ENCODE measurements at places on chromosomes 3 and 15.

GRCh38 chr3:46228260-46229242 lies 13.7 kb upstream of the CCR3 start:
- peak; percentile 83 for DNase-seq

DNA sequence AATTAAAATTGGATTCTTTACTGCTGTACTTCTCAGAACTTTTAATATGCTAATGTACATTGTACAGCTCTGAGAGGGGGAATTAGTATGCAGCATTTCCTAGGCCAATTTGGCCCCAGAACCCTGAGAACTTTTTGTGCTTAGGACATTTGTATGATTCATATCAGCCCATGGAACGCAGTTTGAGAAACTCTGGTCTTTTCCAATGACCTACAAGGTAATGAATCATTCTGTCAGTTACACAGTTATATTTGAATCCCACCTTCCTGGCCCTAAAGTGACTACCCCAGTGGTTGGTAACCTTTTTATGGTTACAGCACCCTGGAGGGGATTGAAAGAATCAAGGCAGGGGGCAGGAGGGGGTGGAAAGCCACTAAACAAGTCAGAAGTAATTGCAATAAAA lies 25.6 kb upstream of the KBTBD12 start:
- no peak for DNase-seq

GRCh38 chr3:160343132-160343531 lies 55.9 kb downstream of the IFT80 start:
- DNase-seq = peak; percentile 9

DNA sequence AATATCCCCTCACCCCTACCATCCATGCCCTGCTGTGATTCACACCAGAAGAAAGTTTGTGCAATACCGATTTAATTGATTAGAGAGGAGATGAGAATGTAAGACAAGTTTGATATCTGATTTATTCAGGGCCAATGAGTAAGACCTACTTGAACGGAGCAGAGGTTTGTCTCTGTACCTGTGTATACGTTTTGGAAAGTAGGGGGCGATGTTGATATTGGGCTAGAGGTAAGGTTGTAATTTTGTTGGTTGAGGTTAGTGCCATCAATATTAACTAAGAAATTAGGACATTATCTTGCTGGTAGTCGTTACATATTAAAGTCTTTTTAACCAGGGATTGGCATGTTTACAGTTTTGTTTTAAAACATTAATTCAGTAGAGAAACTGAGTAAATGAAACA lies 20.5 kb downstream of the EAF2 start:
- no peak for DNase-seq

DNA sequence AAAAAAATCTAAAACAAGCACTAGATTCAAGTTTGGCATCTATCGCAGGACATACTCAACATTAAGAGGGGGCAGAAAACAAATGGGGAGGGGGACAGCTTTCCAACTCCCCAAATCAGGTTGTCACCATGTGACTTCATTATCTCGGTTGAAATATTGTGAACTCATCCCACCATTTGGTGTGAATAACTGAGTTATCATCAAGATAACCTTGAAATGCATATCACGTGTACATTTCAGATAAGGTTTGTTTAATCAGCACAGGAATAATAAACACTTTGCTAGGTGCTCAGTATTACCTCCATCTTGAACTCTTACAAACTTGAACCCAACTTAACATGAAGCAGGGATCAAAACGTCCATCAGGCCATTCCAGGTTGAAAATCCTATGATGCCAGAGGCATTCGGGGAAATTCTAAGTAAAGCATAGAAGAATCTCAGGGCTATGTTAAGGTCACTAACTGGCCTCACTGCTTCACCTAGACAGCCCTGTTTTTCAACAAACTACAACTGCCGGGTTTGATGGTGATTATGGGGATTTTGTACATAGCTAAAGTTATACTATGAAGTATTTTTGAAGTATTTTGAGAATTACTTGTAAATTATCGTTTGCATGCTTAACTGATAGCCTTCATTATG lies 3.0 kb upstream of the ARHGAP31 start:
- DNase-seq = no peak

DNA sequence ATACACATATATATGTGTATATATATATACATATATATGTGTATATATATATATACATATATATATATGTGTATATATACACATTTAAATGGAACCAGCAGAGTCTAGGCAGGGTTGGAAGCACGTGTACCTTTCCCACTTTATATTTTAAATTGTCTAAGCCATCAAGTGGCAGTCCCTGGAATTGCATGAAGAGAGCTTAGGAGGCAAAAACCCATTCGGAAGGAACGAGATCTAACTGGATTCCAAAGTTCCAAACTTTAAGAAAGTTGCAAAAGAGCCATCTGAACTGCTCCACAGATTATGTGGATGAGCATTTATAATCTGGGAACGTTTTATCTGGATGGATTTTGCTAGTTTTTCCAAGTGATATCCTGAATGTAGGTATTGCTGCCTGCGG lies 186.5 kb downstream of the FOXP1 start:
- DNase-seq = peak; percentile 76

GRCh38 chr3:60114191-60114590 lies 1064.4 kb upstream of the CFAP20DC start:
- DNase-seq = no peak

- DNase-seq = peak; percentile 56
Measured at GRCh38 chr3:106058475-106058874, 189.7 kb upstream of the CBLB start.

- peak; percentile 68 for DNase-seq
Measured at GRCh38 chr15:71337197-71337845, 222.1 kb downstream of the THSD4 start.

DNA sequence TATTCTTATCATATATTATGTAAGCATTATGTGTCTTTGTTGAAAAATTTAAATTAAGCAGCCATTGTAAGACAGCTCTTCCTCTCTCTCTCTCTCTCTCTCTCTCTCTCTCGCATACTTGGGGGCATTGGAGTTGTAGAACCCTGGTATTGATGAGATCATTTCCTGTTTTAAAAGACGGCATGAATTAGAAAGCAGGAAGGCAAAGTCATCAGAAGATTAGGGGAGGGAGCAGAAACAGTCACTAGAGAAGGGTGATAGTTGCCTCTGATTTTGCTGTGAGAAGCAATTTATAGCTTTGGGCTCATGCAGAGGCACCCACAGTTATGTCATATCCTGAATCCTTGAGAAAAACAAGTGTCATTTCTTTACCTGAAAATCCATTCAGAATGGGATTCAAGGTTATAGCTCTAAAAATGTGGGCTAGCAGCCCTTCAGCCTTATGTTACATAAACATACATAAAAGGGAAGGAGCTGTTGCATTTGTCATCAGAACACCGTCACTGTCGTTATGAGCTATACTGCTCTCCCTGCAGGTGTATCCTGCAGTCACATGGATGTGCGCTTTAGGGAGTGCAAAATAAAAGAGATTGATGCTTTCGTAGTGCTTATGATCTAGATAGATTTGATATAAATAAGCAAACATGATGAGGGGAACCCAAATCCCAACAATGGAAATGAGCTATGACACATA lies 213.8 kb downstream of the NR1D2 start:
- DNase-seq = no peak

- peak; percentile 50 for DNase-seq
Measured at GRCh38 chr3:112061152-112061551, 25.0 kb upstream of the C3orf52 start.

- DNase-seq = no peak
Measured at GRCh38 chr15:41476416-41477048, 17.1 kb upstream of the ITPKA start.

DNA sequence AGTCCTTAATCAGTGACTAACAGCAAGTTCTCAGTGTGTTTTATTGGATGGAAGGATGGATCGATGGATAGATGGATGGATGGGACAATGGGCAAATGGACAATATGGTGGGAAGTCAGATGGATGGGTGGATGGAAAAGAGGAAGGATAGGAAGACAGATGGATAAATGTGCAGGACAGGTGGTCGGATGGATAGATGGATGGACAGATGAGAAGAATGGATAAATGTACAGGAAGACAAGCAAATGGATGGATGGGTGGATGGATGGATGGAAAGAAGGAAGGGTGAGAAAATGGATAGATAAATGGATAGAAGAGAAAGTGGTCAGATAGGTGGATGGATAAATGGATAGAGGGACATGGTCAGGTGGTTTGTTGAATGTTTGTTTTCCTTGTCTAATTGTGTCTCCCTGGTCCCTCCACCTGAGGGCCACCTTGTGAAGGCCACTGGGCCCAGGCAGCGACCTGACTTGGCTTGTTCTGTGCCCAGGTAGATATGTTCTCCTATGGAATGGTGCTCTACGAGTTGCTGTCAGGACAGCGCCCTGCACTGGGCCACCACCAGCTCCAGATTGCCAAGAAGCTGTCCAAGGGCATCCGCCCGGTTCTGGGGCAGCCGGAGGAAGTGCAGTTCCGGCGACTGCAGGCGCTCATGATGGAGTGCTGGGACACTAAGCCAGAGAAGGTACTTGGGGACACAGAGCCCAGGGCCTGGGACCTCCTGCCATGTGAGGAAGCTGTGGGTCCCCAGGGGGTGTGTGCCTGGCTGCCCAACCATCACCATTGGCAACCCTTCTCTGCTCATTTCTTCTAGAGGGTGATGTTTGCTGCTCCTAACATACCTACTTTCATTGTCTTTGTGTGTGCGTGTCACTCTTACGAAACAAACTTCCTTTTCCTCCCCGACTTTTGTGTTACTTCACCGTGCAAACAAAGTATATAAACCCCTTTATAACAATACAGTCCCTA lies 137.5 kb downstream of the LRRK1 start:
- no peak for DNase-seq

DNA sequence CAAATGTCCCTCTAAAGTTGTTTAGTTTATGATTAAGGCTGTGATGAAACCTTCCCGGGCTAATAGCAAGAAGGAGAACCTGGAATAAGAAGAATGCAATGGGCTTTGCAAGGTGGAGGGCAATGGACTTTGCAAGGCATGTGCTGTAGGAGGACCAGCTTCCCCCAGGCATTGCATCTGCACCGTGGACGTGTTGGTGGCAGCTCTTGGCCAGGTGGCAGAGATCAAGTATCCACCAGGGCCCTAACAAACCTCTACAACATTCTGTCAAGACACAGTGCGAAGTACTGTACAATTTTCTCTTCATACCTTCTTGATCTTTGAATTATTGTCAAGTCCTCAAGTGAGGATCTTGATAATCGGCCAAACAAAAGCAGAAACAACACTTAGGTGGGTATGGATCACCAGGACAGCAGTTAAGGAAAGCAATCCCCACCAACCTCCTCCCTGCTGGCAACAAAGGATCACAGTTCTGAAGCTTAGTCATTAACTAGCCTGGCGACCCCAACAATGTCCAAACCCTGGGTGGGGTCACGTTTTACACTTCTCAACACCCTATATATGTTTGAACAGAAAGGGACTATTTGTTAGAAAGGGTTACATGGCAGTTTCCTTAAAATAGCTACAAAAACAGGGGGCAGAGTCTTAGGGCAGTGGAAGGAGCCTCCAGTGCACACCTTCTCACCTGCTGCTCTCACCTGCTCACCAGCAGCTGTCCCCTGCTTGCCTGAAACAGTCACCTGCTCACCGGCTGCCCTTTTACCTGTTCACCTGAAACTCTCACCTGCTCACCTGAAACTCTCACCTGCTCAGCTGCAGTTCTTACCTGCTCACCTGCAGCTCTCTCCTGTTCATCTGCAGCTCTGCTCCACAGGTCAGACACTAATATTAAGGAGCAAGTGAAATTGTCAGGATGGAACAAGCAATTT lies 137.9 kb upstream of the LIPC start:
- no peak for DNase-seq

DNA sequence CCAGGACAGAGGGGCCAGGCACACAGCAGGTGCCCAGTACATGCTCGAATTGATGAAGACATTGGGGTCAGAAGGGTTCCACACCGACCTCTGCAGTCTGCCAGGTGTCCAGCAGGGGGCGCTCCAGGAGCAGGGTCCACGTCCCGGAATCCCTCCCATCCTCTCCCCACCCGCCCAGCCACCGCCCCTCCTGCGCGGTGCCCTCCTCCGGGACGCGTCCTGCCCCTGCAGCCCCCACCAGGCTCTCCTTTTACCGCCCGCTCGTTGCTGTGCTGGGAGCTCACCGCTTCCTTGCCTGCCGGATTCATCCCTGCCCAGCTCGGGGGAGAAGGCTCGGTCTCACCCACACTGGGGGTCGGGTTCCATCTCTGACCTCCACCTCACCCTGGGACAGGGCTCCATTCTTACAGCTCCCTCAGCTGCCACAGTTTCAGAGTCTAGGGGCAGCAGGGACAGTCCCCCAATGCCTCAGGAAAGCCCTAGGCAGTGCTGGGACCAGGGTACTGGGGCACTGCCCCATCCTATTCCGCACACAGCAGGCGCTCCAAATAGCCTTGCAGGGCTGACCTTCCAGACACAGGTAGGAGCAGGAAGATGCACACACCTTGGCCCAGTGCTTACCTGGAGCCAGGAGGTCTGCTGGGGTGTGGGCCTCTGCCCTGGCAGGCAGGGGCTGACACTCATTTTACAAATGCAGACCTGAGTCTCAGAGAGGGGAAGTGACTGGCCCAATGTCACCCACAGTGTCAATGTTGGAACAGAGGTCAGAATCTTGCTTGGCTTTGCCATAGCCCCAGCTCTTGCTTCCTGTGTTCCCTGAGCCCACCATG lies 31.0 kb downstream of the GRIP2 start:
- DNase-seq = peak; percentile 38

DNA sequence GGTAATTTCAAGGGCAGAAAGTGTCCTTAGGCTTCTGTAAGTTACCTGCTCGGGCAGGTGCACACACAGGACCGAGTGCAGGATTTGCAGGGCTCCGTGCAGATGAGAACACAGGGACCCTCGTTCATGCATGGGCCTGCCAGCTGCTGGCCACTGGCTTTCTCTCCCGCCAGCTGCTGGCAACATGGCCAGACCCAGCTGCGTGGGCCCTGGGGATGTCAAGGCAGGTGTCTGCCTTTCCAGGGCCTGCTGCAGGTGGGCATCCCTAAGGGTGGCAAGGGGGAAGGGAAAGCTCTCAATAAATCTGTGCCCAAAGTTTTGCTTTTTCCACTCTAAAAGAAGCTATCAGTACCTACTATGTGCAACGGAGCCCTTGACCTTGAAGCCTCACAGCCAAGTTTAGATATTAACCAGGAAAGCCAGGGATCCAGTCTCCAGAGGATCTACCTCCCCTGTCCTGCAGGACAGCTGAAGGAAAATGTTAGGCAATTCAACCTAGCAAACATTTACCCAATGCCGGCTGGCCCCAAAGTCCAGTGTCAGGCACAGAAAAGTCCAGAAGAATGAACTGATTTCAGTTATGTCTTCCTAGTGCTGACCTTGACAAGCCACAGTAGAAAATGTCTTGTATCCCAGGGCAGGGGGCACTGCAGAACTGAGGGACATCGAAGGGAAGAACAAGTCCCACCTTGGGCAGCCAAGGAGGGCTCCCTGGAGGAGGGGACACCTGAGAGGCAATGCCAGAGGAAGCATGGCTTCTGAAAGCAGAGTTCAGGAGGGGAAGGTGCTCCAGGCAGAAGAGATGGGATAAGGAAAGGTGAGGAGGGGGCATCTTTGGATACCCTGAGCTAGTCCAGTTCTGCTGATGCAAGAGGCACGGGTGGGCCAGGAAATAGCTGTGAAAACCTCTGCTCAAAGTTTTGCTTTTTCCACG lies 26.4 kb downstream of the NUP210 start:
- no peak for DNase-seq

- DNase-seq = no peak
Measured at GRCh38 chr3:43185274-43185982, 79.5 kb upstream of the POMGNT2 start.

- peak; percentile 13 for DNase-seq
Measured at GRCh38 chr15:51227940-51228732, 110.3 kb downstream of the CYP19A1 start.

Measured in umbilical cord (tissue), 2 donors.